ENCODE measurements at places on chromosomes 16 and 17.

- no peak for DNase-seq
These were observed 70.6 kb downstream of the KATNIP start for GRCh38 chr16:27620541-27620940.

DNA sequence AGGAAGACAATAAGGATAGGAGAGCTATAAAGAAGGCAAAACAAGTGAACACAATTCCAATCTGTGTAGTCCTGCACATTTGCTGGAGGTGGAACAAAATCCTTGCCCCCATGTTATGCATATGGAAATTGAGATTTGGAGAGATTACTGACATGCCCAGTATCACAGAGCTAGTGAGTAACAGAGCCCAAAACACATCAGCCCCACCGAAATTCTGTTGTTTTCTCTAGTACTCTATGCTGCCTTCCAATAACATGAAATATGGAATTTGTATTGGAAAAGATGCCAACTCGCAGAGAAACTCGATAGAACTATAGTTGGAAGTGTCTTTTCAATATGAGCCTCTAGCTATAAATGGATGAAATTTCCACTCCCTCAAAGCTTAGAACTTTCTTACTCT is 456.6 kb downstream of the CDH13 start:
- DNase-seq: no peak

GRCh38 chr16:70267516-70267915 is 15.8 kb upstream of the EXOSC6 start:
- DNase-seq: no peak

DNA sequence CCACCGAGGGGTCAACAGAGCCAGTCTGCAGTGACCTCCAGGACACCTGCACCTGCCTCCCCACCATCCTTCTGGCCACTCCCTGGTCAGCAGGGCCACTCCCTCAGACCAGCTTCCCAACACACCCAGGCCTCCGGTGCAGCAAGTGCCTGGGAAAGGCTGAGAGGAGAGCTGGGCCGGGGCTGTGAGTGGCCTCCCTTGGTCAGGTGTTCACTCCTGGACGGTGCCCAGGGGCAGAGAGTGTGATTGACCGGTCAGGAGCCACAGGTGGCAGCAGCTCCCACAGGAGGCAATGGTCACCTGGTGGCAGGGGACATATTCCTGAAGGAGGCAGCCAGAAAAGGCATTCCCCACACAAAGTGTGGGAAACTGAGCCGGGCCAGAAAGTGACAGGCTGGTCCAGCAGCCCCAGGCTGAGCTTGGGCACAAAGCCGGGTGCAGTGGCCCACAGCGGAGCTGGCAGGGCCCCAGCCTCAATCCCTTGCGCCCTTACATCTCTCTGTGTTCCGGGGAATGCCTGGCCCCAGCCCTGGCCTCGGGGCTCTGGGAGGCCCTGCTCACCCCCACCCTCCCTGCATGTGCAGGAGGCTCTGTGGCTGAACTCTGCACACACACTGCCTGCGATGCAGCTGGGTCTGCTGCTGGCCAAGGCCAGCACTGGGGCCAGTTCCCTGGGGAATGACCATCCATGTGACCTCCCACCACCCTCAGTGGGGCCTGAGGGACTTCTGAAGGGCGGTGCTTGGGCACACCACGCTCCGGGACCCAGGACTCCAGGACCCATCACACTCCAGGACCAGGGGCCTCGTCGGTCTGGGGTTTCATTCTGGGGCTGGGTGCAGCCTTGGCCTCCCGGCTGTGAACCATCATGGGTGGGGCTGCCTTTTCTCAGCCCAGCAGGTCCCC is 1.2 kb upstream of the C17orf99 start:
- no peak for DNase-seq

- DNase-seq: no peak
These were observed 7.5 kb downstream of the TMEM235 start for GRCh38 chr17:78238823-78239488.

DNA sequence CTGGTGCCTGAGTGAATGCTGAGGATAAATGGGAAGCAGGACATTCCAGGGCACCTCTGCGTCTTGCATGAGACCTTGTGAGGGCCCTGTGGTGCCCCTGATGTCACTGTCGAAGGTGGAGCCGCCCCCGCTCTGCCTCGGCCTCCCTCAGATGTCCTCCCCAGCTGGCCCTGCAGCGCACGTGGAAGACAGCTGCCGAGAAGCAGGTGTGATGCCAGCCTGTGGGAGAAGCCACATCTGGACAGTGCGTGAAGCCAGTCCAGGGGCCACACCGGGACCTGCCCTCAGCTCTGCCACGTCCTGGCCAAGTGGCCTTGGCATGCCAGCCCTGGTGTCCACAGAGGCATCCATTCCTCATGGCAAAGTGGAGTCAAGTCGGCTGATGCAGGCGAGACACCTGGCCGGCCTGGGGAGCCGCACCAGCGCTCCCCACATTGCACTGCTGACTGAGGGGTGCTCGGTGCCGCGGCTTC is 21.6 kb upstream of the METRNL start:
- no peak for DNase-seq

DNA sequence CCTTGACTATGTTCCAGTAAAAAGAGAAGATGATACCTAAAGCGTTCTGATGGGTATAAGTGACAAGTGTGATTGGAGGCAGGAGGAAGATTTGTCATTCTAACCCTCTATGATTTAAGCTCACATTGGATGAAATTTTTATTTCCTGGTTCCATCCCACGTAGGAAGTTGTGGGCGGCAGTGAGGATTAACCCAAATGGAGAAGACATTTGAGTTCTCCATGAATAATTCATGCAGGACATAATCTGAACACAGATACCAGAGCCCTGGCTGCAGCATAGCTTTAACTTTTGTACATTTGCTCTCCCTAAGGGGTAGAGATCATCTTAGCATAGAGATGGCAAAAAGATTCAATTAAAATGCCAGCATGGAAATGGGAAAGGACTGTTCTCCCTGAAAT is 146.3 kb downstream of the SLC39A11 start:
- no peak for DNase-seq

DNA sequence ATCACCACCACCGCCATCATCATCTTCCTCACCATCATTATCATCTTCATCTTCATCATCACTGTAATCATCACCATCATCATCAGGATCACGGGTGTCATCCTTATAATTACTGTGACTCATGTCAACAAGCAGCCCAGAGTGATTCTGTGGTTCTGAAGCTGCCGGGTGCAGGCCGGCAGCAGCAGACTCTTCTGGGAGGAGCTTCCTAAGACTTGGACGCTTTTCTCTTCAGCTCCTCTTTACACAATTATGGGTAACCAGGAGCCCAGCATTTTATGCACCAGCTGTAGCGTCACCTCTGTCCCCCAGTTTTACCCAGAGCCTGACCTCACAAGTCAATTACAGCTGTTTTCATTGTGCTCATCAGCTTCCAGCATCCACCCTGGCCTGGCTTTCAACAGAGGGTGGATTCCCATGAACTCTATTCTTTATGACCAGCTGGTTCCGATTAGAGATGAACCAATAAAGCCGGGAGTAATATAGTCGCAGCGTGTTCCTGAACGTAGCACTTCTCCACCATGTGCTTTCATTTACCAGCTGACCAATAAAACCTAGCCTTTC is 275.8 kb downstream of the FOXL1 start:
- no peak for DNase-seq

GRCh38 chr17:79871131-79871530 is 31.9 kb upstream of the CBX4 start:
- DNase-seq: no peak

DNA sequence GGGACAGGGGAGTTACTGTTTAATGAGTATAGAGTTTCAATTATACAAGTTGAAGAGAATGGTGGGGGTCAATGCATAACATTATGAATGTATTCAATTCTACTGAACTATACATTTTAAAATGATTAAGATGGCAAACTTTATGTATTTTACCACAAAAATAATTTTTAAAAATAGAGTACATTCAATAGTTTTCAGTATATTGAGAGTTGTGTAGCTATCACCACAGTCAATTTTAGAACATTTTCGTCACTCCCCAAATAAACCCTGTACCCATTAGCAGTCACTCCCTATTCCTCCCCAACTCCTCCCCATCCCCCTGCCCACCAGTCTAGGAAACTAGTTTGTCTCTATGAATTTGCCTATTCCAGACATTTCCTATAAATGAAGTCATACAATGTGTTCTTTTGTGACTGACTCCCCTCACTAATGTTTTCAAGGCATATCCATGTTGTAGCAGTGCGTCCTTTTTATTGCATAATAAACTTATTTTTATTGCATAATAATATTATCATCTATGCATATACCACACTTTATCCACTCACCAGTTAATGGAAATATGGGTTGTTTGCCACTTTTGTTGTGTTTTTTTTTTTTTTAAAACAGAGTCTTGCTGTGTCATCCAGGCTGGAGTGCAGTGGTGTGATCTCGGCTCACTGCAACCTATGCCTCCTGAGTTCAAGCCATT is 52.5 kb upstream of the ERN1 start:
- DNase-seq: no peak

- no peak for DNase-seq
These were observed 16.0 kb upstream of the SPPL2C start for GRCh38 chr17:45828582-45829133.

- no peak for DNase-seq
These were observed 16.1 kb downstream of the NAGPA start for GRCh38 chr16:5017678-5017969.

DNA sequence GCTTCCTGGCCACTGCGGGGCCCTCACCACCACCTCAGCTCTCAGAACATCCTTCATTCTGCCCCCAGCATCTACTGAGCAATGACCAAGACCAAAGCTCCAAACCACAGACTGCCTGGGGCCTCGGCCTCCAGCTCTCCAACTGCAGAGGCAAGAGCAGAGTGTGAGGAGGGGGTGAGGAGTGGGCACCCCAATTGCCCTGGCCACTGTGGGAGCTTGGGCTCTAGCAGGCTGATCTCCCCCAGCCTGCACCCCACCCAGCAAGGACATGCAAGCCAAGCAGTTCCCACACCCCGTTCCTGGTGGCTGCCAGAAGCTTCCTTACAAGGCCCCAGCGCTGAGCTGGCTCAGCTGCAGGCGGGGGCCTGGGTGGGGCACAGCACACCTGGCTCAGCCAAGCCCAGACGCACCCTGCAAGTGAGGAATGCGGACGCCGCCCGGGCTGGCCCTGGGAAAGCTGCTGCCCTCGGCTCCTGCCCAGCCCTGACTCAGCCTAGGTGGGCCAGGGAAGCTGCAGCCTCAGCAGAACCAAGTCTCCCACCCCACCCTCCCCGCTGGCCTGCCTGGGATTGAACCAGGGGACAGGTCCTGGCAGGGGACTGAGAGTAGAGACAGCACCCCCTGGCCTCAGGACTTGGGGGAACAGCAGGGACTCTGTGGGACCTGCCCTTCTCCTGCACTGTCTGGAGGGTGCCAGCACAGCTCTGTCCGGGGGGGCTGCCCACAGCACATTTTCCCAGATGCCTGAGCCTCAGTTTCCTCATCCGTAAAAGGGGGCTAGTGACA is 29.7 kb upstream of the KRT17 start:
- no peak for DNase-seq

DNA sequence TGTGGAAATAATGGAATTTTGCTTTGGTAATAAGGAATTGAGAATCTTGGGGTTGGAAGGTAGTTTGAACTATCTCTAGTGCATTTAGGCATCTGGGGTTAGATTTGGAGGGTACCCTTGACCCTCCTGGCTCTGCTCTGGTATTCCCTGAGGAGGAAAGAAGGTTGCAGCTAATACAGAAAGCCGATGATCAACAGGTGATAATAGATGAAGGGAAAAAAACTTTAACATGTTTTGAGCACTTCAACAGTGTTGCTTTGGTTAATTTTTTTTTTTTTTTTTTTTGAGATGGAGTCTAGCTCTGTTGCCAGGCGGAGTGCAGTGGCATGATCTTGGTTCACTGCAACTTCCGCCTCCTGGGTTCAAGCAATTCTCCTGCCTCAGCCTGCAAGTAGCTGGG is 4.8 kb downstream of the KAT7 start:
- DNase-seq: no peak

DNA sequence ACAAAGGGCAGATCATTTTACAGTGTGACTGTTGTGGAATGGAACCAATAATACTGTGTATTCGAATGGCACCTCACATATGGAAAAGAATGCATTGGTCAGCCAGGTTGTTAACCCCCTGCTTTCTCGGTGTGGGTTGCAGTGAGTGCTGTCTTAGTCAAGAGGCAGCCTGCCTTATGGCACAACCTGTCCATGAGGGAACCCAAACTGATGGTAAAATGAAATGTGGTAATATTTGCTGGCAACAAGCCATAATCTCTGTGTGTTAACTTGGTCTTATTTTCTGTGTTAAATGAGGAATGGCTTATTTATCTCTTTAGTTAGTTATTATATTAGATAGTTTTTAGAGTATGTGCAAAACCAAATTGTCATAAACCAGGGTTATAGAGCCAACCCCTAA is 81.6 kb downstream of the TMC6 start:
- no peak for DNase-seq

DNA sequence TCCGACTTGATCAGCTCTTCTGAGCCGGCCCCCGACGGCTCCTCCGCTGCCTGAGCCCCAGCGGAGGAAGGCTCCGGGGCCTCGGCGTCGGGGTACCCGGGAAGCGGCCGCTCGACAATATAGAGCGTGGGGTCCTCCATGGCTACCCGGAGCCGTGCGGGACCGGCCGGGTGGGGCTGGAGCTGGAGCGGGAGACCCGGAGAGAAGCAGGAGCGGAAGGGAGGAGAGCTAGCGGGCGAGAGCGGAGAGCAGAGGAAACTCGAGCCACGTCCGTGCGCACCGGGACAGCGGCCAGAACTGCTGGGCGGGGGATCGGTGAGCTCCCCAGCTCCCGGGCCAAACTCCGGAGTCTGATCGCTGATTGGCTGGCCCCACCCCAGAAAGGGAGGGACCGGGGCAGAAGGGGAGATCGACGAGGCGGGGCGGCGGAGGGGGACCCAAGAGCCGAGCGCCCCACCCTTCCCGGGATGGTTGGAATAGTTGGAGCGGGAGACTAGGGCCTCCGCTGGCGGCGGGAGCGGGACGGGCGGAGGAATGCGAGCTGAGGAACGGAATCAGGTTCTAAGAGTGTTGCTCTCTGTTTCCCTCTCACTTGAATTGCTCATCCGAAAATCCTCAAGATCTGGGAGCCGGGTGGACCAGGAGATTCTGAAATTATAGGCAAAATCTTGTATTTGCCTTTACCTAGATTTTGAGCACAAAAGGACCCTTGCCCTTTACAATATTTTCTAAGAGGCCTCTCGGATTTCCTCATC is at the start of gene CAVIN1:
Gene CAVIN1, minus strand, starts transcription at position 299 of the 755 bp plus-strand sequence. Its CDS starts 159 bp downstream, at position 140.
- peak; percentile 2 for DNase-seq

DNA sequence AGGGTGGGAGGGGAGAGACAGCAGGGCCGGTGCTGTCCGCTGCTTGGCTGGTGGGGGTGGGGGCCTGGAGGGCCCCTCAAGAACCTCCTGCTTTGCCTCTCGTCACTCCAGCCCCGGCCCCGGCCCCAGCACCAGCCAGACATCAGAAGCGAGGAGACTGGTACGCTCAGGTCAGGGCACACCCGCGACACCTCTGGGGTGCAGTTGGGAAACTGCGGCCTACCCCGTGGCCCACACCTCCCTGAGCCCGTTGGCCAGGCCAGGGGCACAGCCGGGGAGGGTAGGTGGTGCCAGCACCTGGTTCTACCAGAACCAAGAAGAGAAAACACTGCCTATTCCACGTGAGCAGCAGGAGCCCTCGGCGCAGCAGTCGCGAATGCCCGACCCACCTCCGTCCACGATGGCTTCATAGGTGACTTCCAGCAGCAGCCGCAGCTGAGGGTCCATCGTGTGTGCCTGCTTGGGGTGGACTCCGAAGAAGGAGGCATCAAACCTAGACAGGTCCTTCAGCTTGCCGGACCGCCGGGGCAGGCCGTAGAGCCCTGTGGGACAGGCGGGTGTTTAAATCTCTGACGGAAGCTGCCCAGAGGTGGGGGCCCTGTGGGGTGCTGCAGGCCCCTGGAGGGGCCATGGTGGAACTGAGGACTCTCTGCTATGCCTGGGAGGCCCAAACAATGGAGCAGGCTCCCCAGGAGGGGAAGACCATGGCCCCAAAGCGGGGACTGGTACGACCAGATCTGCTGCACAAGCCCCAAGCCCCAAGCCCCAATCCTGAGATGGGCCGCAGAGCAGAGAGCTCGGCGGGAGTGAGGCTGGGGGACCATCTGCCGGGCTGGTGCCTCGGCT is 2.9 kb downstream of the FASN start:
- DNase-seq: no peak
